Transverse colon (tissue), 4 donors: ENCODE measurements at places on chromosomes 7 and 10. TPM values are rescaled to one million over a fixed set of nuclear protein-coding genes. Genes with fewer than 3 reads are reported as not detected.

- DNase-seq, result no peak
These were observed 85.4 kb upstream of the SLC13A1 start for GRCh38 chr7:123285076-123285700.

DNA sequence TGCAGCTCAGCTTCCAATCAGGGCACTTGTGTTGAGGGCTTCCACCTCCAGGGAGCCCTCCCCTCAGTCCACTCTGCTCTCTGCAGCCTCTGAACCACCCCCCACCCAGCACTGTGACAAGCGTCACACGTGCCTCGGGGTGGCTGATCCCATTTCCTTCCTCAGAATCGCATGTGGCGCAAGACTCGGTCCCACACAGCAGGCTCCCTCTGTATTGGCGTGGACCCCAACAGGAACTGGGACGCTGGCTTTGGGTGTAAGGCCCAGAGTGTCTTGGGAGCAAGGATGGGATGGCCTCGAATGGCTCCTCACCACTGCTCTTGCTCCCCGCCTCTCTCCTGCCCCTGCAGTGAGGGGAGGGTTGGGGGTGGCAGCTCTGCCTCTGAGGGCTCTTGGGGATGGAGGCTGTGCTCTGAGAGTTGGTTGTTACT is 4.1 kb downstream of the CPA1 start:
- DNase-seq, result no peak

DNA sequence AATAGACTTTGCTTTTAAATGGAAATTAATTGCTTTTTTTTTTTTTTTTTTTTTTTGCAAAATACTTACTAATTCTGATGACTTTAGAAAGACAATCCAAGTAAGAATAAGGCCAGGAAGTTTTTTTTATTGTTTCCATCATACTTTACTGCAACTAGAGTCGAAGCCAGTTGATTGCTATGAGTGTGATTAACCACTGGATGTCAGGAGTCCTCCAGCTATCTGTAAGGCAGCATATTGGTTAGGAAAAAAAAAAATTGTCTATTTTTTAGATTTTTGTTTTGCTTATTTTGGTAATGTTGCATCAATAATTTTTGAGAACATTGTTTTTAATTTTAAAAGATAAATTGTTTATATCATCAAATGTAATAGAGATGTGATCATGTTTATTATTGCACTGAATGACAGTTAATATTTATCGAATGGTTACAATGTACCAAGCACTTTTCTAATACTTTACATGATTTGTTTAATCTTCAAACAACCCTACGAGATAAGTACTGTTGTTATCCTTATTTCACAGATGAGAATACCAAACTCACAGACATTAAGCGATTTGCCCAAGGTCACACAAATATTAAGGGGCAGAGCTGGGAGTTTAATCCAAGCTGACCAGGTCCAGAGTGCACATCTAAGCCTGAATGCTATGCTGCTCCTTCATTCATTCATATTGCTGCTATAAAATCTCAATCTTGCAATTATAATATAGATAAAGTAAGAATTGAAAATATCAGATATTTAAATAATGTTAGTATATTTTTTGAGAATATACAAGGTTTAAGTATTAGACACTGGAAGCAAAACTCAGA is 19.9 kb upstream of the LMOD2 start:
- no peak for DNase-seq

- DNase-seq, result no peak
These were observed 116.6 kb upstream of the RSU1 start for GRCh38 chr10:16933783-16934182.

DNA sequence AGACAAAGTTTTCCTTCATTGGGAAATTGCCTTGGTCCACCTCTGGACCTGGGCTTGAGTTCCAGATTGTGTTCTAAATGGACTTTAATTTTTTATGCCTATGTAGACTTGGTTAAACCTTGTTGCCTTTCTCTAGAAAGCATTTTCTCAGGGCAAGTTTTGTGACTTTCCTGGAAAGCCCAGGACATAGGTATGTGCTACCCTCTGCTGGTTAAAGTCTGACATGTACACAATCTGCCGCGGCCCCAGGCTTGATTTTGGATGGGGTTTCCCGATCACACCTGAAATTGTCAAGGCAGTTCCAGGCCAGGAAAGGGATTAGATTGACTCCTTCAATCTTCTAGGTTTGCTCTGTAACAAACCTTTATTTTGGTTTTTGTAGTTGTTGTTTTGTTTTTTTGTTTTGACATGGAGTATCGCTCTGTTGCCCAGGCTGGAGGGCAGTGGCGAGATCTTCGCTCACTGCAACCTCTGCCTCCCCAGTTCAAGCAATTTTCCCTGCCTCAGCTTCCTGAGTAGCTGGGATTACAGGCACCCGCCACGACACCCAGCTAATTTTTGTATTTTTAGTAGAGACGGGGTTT is 14.1 kb upstream of the AKR1B10 start:
- DNase-seq, result peak; percentile 18

- no peak for DNase-seq
These were observed 22.5 kb downstream of the HHEX start for GRCh38 chr10:92712016-92712889.

GRCh38 chr7:69218576-69218975 is 379.7 kb upstream of the AUTS2 start:
- DNase-seq, result no peak

GRCh38 chr7:72924733-72925545 is at the start of gene POM121:
Gene POM121 (plus strand): TSS chr7:72925095. CDS start chr7:72925122, 27 bp downstream.
- DNase-seq, result peak; percentile 86

DNA sequence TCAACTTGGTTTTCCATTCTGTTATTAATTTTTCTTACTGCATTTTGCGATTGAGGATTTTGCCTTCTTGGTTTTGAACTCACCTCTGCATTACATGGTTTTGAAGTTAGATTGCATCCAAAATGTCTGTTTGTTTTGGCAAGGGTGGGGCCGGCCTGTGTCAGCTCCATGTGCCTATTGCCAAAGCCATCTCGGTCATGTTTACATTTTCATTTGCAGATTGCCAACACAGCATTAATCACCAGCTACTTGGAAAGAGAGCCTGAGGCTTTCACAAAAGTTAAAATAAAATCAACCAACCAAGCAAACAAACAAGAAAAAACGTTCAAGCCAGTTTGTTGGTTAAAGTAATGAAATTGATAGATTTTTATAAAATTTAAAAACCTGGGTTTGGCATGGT is 695.8 kb downstream of the TYW1 start:
- no peak for DNase-seq

DNA sequence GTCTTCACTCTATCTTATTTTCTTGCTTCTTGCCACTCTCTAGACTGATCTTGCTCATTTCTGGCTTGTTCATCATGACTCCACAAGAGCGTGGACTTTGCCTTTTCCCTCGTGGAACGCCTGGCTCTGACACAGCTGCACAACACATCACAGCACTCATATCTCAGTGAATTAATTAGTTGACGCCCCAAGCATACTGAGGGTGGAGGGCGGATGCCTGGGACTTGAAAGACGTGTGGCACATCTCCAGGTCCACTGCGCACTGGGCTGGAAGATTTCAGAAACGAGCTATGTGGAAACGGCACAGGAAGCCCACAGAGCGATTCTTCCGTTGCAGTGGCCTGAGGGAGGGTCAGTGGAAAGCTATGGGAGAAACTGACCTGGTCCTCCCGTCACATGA is 23.6 kb upstream of the PLEKHA1 start:
- no peak for DNase-seq

GRCh38 chr7:123241809-123242208 is 42.0 kb upstream of the SLC13A1 start:
- DNase-seq, result no peak

- no peak for DNase-seq
These were observed 60.6 kb upstream of the LRRN3 start for GRCh38 chr7:111030336-111030735.

- no peak for DNase-seq
These were observed 17.6 kb downstream of the EVX1 start for GRCh38 chr7:27260211-27260610.

- DNase-seq, result no peak
These were observed 75.5 kb downstream of the DGKI start for GRCh38 chr7:137771273-137771672.

DNA sequence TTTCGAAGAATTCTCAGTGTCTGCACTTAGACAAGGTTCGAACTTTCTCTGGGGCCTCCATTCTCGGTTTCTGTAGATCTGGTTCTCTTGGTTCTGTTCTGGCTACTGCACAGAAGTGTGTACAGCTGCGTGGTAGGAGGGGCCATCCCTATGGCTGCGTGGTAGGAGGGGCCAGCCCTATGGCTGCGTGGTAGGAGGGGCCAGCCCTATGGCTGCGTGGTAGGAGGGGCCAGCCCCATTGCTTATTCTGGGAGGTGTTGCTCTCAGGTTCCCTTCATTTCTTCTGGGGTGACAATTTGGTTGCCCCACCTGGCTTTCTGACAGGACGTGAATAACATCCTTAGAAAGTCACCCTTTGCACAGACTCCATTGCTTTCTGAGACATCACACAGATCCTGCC is 65.2 kb upstream of the CHST15 start:
- peak; percentile 24 for DNase-seq

GRCh38 chr7:140455743-140456142 is 23.6 kb downstream of the MKRN1 start:
- peak; percentile 58 for DNase-seq

- DNase-seq, result no peak
These were observed 127.8 kb downstream of the PLPP4 start for GRCh38 chr10:120584786-120585185.

DNA sequence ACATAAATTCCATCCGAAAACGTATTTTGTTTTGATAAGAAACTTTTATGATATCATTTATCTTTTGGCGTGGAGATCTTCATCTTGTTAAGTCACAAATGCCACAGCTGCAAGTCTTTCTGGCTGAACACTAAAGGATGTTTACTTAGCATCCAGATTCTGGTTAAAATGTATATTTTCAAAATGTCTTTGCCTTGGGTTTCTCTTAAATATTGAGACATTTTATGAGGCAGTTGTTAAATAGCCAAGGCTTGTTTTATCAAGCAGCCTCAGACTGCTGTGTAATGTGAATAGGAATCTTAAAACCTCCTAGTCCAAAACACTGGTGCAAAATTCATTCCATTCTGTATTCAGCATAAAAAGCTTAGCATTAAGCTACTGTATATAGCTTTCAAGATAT is 136.3 kb upstream of the FZD1 start:
- no peak for DNase-seq

Gene TSPAN12
- total RNA-seq, result 34.9 TPM

Gene PPP1R9A
- 30.0 TPM for total RNA-seq

Gene SUN3
- total RNA-seq, result not detected

Gene NKX2-3
- 7.0 TPM for total RNA-seq

Gene ADIRF
- total RNA-seq, result 191 TPM

Gene AEBP1
- total RNA-seq, result 151 TPM

Gene CPN1
- not detected for total RNA-seq

Gene KIAA1549
- total RNA-seq, result 1.5 TPM

Gene C10orf67
- total RNA-seq, result not detected

Gene SMO
- 2.7 TPM for total RNA-seq

Gene SORBS1
- 148 TPM for total RNA-seq

Gene EVX1
- total RNA-seq, result 3.4 TPM
